ENCODE measurements at places on chromosomes 13 and 19.

DNA sequence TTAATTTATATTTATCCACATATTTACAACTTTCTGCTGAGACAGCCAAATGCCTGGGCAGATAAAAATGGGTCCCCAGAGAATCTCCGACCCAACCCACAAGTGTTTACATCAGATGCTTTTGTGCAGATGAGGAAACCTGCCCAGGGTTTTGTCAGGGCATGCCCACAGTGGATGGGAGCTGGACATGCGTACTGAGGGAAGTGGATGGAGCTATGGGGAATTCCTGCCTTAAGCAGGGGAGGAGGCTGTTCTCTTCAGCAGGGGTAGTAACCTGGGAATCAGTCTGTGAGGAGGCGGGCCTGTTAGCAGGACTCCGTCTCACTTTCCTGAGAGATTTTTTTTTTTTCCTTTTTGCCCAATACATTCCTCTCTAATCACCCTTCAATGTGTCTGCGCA, 122.9 kb downstream of the RFC3 start:
- DNase-seq = peak; percentile 11

GRCh38 chr13:100395698-100396373, 192.8 kb downstream of the GGACT start:
- no peak for DNase-seq

DNA sequence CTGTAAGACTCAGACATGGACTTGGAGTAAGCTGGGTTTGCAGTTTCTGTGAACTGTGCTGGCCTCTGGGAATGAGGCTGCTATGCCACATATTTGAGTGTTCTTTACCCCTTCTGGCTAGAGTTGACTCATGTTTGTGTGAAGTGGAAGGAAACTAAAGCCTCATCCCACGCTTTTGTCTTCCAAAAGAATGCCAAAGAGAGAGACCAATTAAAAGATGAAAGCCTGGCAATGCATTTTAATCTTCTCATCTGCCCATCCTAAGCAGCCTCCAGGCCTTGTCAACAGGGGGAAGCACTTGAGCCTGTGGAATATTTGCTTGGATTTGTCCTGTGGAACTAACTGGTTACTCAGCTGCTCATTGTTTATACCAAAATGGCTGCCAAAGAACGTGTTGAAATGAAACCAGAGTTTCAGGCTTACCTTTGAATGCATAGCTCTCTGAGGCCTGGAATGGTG, 49.1 kb downstream of the LMO7 start:
- no peak for DNase-seq

DNA sequence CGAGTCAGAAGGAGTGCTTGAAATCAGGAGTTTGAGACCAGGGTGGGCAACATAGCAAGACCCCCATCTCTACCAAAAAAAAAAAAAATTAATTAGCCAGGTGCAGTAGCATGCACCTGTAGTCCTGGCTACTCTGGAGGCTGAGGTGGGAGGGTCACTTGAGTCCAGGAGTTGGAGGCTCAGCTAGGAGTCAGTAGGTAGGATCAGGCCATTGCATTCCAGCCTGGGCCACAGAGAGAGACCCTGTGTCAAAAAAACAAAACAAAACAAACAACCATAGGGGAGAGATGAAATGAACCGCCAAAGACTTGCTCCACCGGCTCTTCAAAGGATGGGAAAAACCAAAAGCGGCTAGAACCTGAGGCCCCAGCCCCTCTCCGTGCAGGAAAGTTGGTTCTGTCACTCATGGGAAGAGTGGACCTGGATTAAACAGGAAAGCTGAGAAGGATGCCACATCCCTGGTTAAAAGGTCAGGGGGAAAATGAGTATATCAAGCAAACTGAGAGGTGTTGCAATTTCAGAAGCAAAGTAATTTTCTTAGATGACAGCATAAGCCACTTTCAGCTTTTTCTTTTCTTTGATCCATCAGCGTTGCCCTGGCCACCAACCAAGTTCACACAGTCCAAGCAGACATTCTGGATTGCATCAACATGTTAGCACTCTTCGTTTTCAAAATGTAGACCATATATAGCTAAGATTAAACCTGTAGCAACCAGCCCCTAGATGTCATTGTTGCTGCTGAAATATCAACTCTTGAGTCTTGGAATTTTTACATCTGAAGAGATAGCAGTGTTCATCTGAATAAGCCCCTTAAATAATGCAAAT, 8.9 kb upstream of the ZNF507 start:
- no peak for DNase-seq

DNA sequence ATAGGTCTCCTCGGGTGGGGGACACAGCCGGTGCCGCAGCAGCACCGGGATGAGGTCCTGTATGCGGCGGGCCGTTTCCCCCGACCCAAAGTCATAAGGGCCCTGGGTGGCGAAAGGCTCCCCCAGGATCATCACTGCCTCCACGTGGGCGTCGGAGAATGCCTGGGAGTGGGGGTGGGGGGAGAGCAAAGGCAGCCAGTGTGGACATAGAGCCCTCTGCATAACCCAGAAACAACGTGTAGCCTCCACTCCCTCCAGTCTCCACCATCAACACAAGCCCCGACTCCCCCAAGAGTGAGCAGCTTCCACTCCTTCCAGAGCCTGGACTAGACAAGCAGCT, 1.7 kb upstream of the NUMBL start:
- DNase-seq = no peak

DNA sequence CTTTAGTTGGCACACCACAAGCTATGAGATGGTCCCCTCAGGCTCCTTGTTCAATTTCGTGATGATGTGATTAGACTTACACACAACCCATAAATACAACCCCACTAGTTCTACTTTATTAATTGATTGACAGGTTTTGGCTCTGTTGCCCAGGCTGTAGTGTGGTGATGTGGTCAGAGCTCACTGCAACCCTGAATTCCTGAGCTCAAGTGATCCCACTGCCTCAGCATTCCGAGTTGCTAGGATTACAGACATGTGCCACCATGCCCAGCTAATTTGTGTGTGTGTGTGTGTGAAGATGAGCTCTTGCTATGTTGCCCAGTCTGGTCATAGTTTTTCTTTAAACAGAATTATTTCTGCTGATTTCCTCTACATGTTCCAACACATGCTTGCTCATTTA, 17.5 kb upstream of the HTR2A start:
- no peak for DNase-seq

DNA sequence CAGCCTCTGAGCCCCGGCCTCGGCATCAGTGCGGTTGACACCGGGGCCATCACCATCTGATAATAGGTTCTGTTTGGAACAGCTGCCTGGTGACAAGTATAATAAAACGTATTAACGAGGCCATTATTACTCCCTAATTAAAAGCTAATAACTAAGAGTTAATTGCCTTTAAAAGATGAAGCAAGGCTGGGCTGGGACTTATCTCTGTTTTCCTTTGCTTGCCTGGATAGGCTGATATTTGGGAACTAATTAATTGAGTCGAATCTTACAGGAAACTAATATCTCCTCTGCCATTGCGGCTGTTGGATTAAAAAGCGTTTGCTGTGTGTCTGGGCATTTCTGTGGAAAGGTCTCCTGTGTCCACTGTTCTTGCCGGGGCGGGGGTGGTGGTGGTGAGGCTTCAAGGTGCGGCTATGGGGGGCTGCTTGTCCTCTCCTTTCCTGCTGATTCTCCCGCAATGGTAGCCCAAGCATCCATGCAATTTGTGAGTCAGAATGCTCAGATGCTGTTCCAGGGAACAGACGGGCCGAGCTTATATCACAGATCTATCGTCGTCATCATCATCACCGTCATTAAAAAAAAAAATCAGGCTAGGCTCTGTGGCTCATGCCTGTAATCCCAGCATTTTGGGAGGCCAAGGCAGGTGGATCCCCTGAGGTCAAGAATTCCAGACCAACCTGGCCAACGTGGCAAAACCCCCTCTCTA, 162.7 kb downstream of the PTPRS start:
- DNase-seq = no peak

- DNase-seq = no peak
Measured at GRCh38 chr19:38004186-38004520, 97.1 kb downstream of the SIPA1L3 start.
